ENCODE measurements at places on chromosomes 11 and 22.

DNA sequence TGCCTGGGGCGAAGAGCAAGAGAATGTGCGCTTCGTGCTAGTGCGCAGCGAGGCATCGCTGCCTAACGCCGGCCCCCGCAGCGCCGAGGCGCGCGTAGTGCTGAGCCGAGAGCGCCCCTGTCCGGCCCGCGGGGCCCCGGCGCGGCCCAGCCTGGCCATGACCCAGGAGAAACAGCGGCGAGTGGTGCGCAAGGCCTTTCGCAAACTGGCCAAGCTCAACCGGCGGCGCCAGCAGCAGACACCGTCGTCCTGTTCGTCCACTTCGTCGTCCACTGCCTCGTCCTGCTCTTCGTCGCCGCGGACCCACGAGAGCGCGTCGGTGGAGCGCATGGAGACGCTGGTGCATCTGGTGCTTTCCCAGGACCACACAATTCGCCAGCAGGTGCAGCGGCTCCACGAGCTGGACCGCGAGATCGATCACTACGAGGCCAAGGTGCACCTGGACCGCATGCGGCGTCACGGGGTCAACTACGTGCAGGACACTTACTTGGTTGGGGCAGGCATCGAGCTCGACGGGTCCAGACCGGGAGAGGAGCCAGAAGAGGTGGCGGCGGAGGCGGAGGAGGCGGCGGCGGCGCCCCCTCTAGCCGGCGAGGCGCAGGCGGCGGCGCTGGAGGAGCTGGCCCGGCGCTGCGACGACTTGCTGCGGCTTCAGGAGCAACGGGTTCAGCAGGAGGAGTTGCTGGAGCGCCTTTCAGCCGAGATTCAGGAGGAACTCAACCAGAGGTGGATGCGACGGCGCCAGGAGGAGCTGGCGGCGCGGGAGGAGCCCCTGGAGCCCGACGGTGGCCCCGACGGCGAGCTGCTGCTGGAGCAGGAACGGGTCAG is 1.0 kb downstream of the RASSF10 start:
- no peak for DNase-seq

GRCh38 chr11:57354699-57355098 is 16.5 kb downstream of the P2RX3 start:
- DNase-seq = no peak

- no peak for DNase-seq
Measured at GRCh38 chr11:69208190-69209037, 52.7 kb downstream of the SMIM38 start.

DNA sequence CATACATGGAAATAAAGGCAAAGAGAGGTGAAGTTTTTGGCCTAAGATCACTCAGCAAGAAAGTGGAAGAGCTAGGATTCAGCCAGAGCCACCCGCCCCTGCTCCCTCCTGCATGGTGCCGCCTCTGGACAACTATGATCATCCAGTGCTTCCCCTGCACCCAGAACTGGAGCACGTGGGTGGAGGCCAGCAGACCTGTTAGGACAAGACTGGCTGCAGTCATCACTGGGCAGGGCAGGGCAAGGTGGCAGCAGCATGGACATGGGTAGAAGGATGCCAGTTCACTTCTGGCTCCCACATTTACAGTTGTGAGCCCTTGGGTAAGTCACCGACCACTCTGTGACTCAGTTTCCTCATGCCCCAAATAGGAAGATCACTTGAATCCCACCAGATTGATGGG is 131.0 kb downstream of the FBXO7 start:
- DNase-seq = no peak
